ENCODE measurements at places on chromosomes 12 and 14. TPM values are rescaled to one million over a fixed set of nuclear protein-coding genes. Genes with fewer than 3 reads are reported as not detected.

Gene ABCD4
- 68.6 TPM for total RNA-seq

Gene PXMP2
- 29.9 TPM for total RNA-seq

Gene ASCL4
- total RNA-seq: not detected

Gene FBLN5
- 1.4 TPM for total RNA-seq

Gene CCDC38
- total RNA-seq: not detected

Gene DPF3
- 0.55 TPM for total RNA-seq

Data from H7 (cell line).